ENCODE measurements at places on chromosomes 13 and 19. TPM values are rescaled to one million over a fixed set of nuclear protein-coding genes. Genes with fewer than 3 reads are reported as not detected.

DNA sequence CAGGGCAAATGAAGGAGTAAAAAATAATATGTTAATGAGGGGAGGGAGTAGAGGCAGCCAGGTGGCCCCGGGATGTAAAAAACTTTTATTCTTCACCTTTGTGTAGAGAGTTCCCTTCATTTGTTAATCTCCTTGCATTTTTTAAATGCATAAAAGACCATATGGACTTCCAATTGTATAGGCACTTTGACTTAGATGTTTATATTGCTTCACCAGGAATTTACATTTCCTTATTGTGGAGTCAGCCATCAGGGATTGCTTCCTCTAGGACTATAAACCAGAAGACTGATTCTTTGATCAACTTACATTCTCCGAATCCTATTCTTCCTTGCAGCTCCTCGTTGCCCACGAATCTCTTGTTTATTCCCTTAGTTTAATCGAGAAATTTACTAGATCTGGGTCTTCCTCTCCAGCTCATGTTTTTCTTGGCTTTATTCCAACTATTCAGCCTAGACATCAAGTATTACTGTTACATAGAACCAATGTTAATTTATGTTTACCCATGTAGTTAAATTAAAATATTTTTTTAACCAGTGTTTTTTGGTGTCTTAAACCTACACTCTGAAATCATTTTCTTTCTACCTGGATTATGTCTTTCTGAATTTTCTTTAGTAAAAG, 1187.0 kb upstream of the SLC10A2 start:
- DNase-seq, result no peak

DNA sequence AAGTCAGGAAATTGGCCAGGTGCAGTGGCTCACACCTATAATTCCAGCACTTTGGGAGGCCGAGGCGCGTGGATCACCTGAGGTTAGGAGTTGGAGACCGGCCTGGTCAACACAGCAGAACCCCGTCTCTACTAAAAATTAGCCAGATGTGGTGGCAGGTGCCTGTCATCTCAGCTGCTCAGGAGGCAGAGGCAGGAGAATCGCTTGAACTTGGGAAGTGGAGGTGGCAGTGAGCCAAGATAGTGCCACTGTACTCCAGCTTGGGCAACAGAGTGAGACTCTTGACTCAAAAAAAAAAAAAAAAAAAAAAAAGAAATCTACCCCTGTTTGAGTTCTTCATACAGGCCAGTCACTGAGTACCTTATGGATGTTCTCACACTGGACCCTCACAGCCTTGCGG, 42.0 kb downstream of the SLC15A1 start:
- no peak for DNase-seq

GRCh38 chr13:22256111-22256639, 585.3 kb downstream of the FGF9 start:
- no peak for DNase-seq

GZMM gene
- total RNA-seq, result 0.43 TPM

SEMA6B gene
- total RNA-seq, result 7.2 TPM

PLIN4 gene
- total RNA-seq, result 89.8 TPM
